ENCODE measurements at places on chromosomes 6 and 20. TPM values are rescaled to one million over a fixed set of nuclear protein-coding genes. Genes with fewer than 3 reads are reported as not detected.

OR12D3 gene
- total RNA-seq, result not detected

NHLRC1 gene
- total RNA-seq, result 0.21 TPM

- peaks cover 16% of the 10 kb centered on the region for H3K4me1 ChIP-seq
- H3K27ac ChIP-seq, result no peak overlapping the region
- peak; percentile 41 for DNase-seq
- H3K27me3 ChIP-seq, result no peaks in the 10 kb centered on the region
- H3K4me3 ChIP-seq, result peak overlapping the region; percentile 52
Measured at GRCh38 chr6:44176762-44177509, 18.3 kb downstream of the CAPN11 start.

GRCh38 chr6:132133736-132134445, 182.7 kb upstream of the CCN2 start:
- no peak overlapping the region for H3K27ac ChIP-seq
- no peaks in the 10 kb centered on the region for H3K4me1 ChIP-seq
- no peaks in the 10 kb centered on the region for H3K27me3 ChIP-seq
- DNase-seq, result no peak
- no peaks in the 10 kb centered on the region for H3K36me3 ChIP-seq

MDN1 gene
- 44.2 TPM for total RNA-seq

DNA sequence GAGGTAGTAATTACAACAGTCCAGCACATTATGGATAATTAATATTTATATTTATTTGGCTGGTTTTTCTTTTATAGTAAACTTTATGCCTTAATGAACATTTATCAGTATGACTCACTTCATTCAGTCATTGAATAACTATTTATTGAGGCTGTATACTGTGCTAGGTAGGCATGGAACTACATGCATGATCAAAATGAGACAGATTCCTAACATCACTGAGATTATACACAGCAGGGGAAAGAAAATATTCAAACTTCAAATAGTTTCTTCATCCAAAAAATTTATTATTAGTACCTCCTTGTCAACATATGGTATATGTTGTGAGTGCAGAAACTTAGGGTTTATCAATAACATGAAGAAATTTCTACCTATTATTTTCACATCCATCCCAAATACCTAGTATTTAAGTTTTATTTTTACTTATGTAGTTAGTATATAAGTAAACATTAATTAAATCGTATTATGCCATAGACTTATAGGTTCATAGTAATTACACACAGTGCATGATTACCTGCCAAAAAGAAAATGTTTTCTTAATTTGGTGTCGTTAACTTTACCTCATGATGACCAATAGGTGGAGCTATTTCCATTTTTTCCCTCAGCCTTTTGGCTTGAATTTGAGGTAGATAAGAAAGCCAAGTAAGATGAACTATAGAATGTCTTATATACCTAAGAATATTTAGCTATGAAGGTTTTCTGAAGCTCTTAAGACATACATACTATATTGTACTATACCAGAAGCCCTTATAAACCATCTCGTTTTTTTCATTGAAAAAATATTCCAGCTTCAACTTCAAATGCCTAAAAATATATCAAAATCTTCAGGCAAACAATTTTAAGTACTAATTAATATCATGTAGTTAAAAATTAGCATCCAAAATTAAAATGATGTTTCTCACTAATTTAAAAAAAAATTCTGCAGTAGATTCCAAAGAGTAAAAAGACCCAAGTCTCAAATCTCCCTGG, 12.5 kb upstream of the TMEM30A start:
- no peaks in the 10 kb centered on the region for H3K4me1 ChIP-seq
- no peak overlapping the region for H3K4me3 ChIP-seq
- no peak for DNase-seq
- H3K36me3 ChIP-seq, result no peaks in the 10 kb centered on the region

- DNase-seq, result no peak
- peaks cover 7% of the 10 kb centered on the region for H3K4me1 ChIP-seq
- H3K4me3 ChIP-seq, result no peak overlapping the region
- no peak overlapping the region for H3K27ac ChIP-seq
Measured at GRCh38 chr6:52518279-52518945, 58.4 kb downstream of the TRAM2 start.

- H3K36me3 ChIP-seq, result no peaks in the 10 kb centered on the region
- no peaks in the 10 kb centered on the region for H3K27me3 ChIP-seq
- DNase-seq, result no peak
- no peaks in the 10 kb centered on the region for H3K4me1 ChIP-seq
- H3K27ac ChIP-seq, result no peak overlapping the region
Measured at GRCh38 chr6:157665180-157665579, 157.9 kb upstream of the SNX9 start.

DNA sequence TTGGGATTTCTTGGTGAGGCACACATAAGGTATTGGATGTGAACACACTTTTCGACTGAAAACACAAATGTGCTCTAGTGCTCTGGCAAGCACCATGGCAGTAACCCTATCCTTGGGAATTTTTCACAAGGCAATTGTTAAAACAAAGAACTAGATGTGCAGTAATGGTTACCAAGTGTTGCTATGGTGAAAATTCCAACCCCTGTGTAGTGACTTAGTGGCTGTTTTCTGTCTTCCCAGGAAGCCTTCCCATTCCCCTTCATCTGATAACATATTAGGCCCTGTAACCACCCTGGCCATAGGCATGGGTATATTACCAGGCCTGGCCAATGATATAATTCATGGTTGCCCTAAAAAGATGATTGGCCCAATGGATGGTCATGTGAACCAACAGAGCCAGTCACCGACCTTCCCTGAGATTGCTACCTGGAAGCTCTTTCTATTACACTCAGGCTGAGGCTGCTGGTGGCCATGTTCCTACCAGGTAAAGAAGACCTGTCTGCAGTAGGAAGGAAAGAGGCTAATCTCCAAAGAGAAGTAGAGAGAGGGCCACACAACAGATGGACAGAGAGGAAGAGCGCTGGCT, 4.1 kb downstream of the C20orf202 start:
- H3K36me3 ChIP-seq, result no peaks in the 10 kb centered on the region
- DNase-seq, result no peak
- H3K4me1 ChIP-seq, result no peaks in the 10 kb centered on the region
- peaks cover 4% of the 10 kb centered on the region for H3K27me3 ChIP-seq

BMP6 gene
- not detected for total RNA-seq

DNA sequence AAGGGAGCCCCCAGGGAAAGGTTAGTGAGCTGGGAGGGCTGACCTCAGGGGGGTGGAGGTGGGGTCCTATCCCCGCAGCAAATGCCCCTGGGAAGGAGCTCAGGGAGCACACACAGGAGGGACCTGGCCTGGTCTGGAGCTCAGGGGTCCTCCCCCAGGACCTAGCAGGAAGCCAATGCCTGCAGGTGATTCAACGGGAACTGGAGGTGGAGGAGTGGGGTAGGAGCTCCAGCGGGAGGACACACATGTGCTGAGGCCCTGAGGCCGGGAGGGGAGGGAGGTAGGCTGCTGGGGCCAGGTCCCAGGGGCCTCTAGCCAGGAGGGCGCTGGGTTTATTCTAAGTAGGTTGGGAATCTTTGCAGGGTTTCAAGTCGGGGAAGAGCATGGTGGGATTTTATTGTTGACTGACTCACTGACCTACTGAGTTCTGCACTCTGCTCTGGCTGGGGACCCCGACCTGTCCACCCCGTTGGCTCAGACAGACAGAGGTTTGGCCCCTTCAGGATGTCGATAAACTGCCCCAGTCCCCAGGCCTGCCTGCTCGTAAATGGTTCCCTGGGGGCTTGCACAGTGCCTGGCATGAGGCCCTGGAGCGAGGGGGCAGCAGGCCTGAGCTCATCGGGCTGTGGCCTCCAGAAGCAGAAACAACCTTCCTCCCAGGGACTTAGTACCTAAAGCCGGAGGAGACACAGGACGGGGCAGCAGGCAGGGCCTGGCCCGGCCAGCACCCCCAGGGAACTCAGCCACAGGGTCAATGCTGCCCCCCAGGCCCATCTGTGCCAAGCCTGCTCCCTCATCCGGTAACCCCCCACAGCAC, 62.3 kb downstream of the RIPOR3 start:
- H3K27ac ChIP-seq, result no peak overlapping the region
- no peaks in the 10 kb centered on the region for H3K27me3 ChIP-seq
- no peaks in the 10 kb centered on the region for H3K36me3 ChIP-seq
- no peak overlapping the region for H3K4me3 ChIP-seq
- no peak for DNase-seq

DNA sequence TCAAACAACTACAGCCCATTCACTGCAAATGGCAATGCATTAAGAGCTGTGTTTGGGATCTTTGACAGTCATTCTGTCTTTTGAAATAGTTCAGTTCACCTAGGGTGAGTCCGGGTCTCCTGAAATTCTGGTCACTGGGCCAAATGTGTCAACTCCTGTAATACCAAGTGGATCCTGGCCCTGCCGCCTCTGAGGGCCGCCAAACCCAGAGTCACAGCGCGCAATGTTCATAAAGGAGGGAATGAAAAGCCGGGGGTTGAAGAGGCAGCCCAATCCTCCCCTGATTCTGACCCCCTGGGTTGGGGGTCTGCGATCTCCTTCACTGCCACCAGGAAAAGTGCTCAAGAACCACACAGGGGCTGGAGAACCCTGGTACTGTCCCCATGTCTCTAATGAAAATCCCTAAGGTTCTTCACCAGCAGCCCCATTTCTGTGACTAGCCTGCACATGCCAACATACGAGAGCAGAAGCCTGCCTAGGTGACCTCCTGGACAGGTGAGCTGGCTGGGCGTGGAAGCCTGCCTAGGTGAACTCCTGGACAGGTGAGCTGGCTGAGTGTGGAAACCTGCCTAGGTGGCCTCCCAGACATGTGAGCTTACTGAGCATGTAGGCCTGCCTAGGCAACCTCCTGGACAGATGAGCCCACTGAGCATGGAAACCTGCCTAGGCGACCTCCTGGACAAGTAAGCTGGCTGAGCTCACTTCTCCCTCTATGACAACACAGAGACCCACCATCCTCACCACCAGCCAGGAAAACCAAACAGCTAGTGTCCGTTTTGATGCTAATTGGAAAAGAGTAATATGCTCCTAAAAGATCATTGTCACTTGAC, 16.1 kb upstream of the APMAP start:
- H3K4me1 ChIP-seq, result no peaks in the 10 kb centered on the region
- peaks cover 10% of the 10 kb centered on the region for H3K36me3 ChIP-seq
- H3K27me3 ChIP-seq, result no peaks in the 10 kb centered on the region
- no peak overlapping the region for H3K4me3 ChIP-seq
- no peak overlapping the region for H3K27ac ChIP-seq

GRCh38 chr6:11685481-11686093, 93.0 kb downstream of the ADTRP start:
- H3K4me3 ChIP-seq, result no peak overlapping the region
- H3K36me3 ChIP-seq, result no peaks in the 10 kb centered on the region
- H3K27ac ChIP-seq, result no peak overlapping the region
- no peak for DNase-seq
- no peaks in the 10 kb centered on the region for H3K4me1 ChIP-seq

HLA-DOB gene
- total RNA-seq, result 30.3 TPM

GRCh38 chr6:79431537-79431933, 105.7 kb downstream of the LCA5 start:
- H3K27me3 ChIP-seq, result no peaks in the 10 kb centered on the region
- no peak for DNase-seq
- H3K4me3 ChIP-seq, result no peak overlapping the region
- no peaks in the 10 kb centered on the region for H3K4me1 ChIP-seq
- no peak overlapping the region for H3K27ac ChIP-seq

CEP43 gene
- total RNA-seq, result 19.5 TPM

GRCh38 chr6:53805725-53806124, 10.9 kb downstream of the LRRC1 start:
- no peak for DNase-seq
- H3K36me3 ChIP-seq, result no peaks in the 10 kb centered on the region
- no peak overlapping the region for H3K4me3 ChIP-seq

DNA sequence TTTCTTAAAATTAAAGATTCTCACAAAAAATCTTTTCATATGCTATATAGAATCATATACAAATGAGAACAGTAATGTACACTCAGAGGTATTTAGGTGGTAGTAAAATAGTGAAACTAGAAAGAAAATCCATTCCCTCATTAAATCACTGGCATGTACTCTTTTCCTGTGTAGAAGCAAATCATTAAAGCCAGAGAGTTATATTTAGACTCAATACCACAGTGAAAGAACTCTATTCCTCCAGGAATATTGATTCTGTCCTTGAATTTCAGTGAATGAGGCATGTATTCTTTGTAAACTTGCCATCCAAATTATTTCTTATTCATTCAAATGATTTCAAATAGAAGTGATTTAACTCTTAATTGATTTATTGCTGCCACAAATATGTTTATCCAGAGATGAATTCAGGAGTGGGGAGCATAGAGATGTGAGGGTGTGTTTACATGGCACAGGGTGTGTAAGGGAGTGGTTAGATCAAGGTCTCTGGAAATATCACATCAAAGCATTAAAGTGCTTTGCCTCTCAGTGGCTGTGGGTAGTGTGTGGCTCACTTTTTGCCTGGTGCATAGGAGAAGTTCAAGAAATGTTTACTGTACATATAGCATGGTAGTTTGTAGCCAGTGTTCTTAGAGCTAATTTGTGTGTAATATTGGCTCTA, 141.2 kb downstream of the FAM83B start:
- H3K4me3 ChIP-seq, result no peak overlapping the region
- H3K4me1 ChIP-seq, result no peaks in the 10 kb centered on the region
- H3K36me3 ChIP-seq, result no peaks in the 10 kb centered on the region
- no peaks in the 10 kb centered on the region for H3K27me3 ChIP-seq
- DNase-seq, result no peak
- no peak overlapping the region for H3K27ac ChIP-seq

DNA sequence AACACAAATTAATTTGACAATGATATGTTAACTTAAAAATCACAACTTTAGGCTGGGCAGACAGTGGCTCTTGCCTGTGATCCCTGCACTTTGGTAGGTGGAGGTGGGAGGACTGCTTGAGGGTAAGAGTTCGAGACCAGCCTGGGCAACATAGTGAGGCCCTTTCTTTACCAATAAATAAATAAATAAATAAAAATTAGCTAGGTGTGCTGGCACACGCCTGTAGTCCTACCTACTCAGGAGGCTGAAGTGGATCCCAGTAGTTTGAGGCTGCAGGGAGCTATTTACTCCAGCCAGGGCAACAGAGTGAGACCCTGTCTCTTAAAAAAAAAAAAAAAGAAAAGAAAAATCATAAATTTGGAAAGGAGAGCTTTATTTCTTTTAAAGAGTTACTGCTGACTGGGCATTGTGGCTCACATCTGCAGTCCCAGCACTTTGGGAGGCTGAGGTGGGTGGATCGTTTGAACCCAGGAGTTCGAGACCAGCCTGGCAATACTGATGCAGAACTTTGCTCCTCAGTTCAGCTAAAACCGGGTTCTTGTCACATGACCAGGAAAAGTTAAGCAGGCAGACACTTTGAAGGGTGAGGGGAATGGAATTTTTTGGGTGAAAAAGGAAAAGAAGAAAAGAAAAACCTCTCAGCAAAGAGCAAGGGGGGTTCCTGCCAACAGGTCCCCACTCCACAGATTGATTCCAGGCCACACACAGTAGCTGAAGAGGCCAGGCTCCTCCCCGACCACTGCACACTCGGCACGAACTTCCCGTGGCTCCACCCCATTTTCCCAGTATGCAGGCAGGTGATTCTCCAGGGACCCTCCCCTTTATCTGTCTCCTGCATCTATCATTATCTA, 44.0 kb upstream of the DDR1 start:
- DNase-seq, result no peak
- no peaks in the 10 kb centered on the region for H3K4me1 ChIP-seq
- no peak overlapping the region for H3K4me3 ChIP-seq
- H3K36me3 ChIP-seq, result no peaks in the 10 kb centered on the region
- no peaks in the 10 kb centered on the region for H3K27me3 ChIP-seq

FARS2 gene
- 26.1 TPM for total RNA-seq

PPT2 gene
- total RNA-seq, result 7.3 TPM

GRCh38 chr20:17850684-17851026, 117.9 kb downstream of the SNX5 start:
- H3K36me3 ChIP-seq, result no peaks in the 10 kb centered on the region
- no peaks in the 10 kb centered on the region for H3K27me3 ChIP-seq
- no peak overlapping the region for H3K4me3 ChIP-seq
- DNase-seq, result no peak

Measured in GM12878 (cell line).